ENCODE measurements at places on chromosomes 11 and 22. TPM values are rescaled to one million over a fixed set of nuclear protein-coding genes. Genes with fewer than 3 reads are reported as not detected.

- DNase-seq: no peak
These were observed 61.7 kb downstream of the DDI1 start for GRCh38 chr11:104098132-104098531.

DNA sequence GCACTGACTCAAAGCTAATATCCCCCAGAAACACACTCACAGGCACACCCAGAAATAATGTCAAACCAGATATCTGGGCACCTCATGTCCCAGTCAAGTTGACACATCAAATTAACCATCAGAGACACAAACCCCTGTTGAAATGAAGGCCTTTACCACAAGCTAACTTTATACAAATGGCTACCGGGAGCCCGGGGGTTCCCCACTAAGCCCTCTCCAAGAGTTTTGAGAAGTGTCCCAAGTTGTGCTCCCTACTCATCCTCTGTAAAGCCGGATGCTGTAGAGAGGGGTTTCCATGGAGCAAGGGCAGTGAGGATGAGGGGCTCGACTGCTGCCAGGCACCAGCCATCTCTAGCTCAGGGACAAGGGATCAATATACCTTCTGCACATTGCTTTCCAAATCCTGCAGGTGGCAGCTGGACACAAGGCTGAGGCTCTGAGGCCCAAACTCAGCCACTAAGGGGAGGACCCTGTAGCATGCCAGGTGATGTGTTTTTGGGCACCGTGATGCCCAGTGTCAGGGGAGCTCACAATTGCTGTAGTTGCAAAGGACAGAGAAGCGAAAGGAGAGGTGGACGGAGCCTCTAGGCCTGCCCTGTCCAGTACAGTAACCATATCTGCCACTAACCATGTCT, 145.7 kb downstream of the TTC17 start:
- DNase-seq: no peak

FAM227A gene
- 3.4 TPM for total RNA-seq

BIK gene
- total RNA-seq: 0.31 TPM

DDTL gene
- total RNA-seq: 0.75 TPM

GRCh38 chr11:14075118-14076078, 112.9 kb downstream of the SPON1 start:
- DNase-seq: peak; percentile 42

APOC3 gene
- not detected for total RNA-seq

Data from astrocyte (in vitro differentiated cells and primary cell).